RPMI7951 (cell line): ENCODE measurements at places on chromosomes 16 and 17. TPM values are rescaled to one million over a fixed set of nuclear protein-coding genes. Genes with fewer than 3 reads are reported as not detected.

Gene NATD1
- 0.72 and 0.88 TPM in 2 replicates for total RNA-seq

Gene RNF43
- 0.12 TPM in 1 of 2 replicates, not detected in the other for total RNA-seq

Gene MYCBPAP
- 0.29 TPM in 1 of 2 replicates, not detected in the other for total RNA-seq

Gene HBA1
- total RNA-seq, result not detected in 2 replicates

Gene RNF167
- 24.0 and 25.2 TPM in 2 replicates for total RNA-seq

Gene FOXC2
- total RNA-seq, result 1.3 and 1.6 TPM in 2 replicates

Gene NECAB2
- total RNA-seq, result not detected in 2 replicates

Gene COPZ2
- total RNA-seq, result 40.3 and 41.7 TPM in 2 replicates

Gene KRTAP1-5
- total RNA-seq, result not detected in 2 replicates

Gene ARMC7
- 3.7 and 4.3 TPM in 2 replicates for total RNA-seq

Gene CA7
- total RNA-seq, result not detected in 2 replicates

Gene MAP2K3
- 7.1 and 13.0 TPM in 2 replicates for total RNA-seq

Gene CEP112
- 3.1 and 5.9 TPM in 2 replicates for total RNA-seq

Gene KRT20
- not detected in 2 replicates for total RNA-seq

Gene NPTX1
- 2.5 and 4.6 TPM in 2 replicates for total RNA-seq

Gene FOXL1
- 4.3 and 5.7 TPM in 2 replicates for total RNA-seq

Gene ADAP2
- 0.20 TPM in 1 of 2 replicates, not detected in the other for total RNA-seq

Gene OR4D1
- total RNA-seq, result not detected in 2 replicates

Gene SOX8
- total RNA-seq, result 0.10 TPM in 1 of 2 replicates, not detected in the other

Gene CCL14
- not detected in 2 replicates for total RNA-seq

Gene JUP
- total RNA-seq, result 27.5 and 37.2 TPM in 2 replicates

Gene CLEC19A
- total RNA-seq, result not detected in 2 replicates

Gene SLFN12
- 11.0 and 13.9 TPM in 2 replicates for total RNA-seq

Gene RCVRN
- 0.36 TPM in 1 of 2 replicates, not detected in the other for total RNA-seq

Gene CIAPIN1
- total RNA-seq, result 68.0 and 68.9 TPM in 2 replicates

Gene PSMC3IP
- 18.7 and 25.0 TPM in 2 replicates for total RNA-seq

Gene TBC1D3I
- 0.29 TPM in 1 of 2 replicates, not detected in the other for total RNA-seq

Gene PRR11
- total RNA-seq, result 31.3 and 32.7 TPM in 2 replicates

Gene KRTAP2-1
- total RNA-seq, result 0.48 TPM in 1 of 2 replicates, not detected in the other

Gene TIGD7
- total RNA-seq, result 4.4 and 5.0 TPM in 2 replicates

Gene CACNG1
- total RNA-seq, result not detected in 2 replicates

Gene CA5A
- not detected in 2 replicates for total RNA-seq

Gene APRT
- total RNA-seq, result 122 and 184 TPM in 2 replicates

Gene NOD2
- 2.8 and 3.1 TPM in 2 replicates for total RNA-seq

Gene ALDH3A1
- total RNA-seq, result not detected in 2 replicates

Gene UTP4
- total RNA-seq, result 13.1 and 22.5 TPM in 2 replicates

Gene PNMT
- 0.68 TPM in 1 of 2 replicates, not detected in the other for total RNA-seq

Gene PYY
- total RNA-seq, result not detected in 2 replicates

Gene ARL4D
- total RNA-seq, result 16.3 and 22.0 TPM in 2 replicates

Gene CNGB1
- total RNA-seq, result not detected in 2 replicates

Gene AGRP
- not detected in 2 replicates for total RNA-seq

Gene TAT
- not detected in 2 replicates for total RNA-seq

Gene TEKT5
- not detected in 2 replicates for total RNA-seq

Gene PDIA2
- total RNA-seq, result 0.84 TPM in 1 of 2 replicates, not detected in the other

Gene P2RX1
- total RNA-seq, result not detected in 2 replicates

Gene MMP15
- 2.6 and 7.7 TPM in 2 replicates for total RNA-seq

Gene MYH2
- not detected in 2 replicates for total RNA-seq

Gene TMEM88
- not detected in 2 replicates for total RNA-seq

Gene ANKFY1
- 15.3 and 18.4 TPM in 2 replicates for total RNA-seq

Gene GFAP
- total RNA-seq, result 0.20 TPM in 1 of 2 replicates, not detected in the other

Gene SLC16A6
- total RNA-seq, result 4.4 and 4.8 TPM in 2 replicates

Gene ZNF646
- total RNA-seq, result 4.3 and 6.7 TPM in 2 replicates

Gene CLEC3A
- total RNA-seq, result 0.29 TPM in 1 of 2 replicates, not detected in the other

Gene GAA
- 10.3 and 11.7 TPM in 2 replicates for total RNA-seq

Gene KRT14
- not detected in 2 replicates for total RNA-seq

Gene CES3
- 0.10 TPM in 1 of 2 replicates, not detected in the other for total RNA-seq

Gene CCDC144A
- total RNA-seq, result 0.10 and 0.12 TPM in 2 replicates

Gene HSD11B2
- not detected in 2 replicates for total RNA-seq
